ENCODE measurements at places on chromosomes 6 and 20.

GRCh38 chr6:36297511-36297910, 27.7 kb downstream of the PNPLA1 start:
- DNase-seq, result no peak

GRCh38 chr20:24943196-24943595, 5.9 kb upstream of the CST7 start:
- no peak for DNase-seq

DNA sequence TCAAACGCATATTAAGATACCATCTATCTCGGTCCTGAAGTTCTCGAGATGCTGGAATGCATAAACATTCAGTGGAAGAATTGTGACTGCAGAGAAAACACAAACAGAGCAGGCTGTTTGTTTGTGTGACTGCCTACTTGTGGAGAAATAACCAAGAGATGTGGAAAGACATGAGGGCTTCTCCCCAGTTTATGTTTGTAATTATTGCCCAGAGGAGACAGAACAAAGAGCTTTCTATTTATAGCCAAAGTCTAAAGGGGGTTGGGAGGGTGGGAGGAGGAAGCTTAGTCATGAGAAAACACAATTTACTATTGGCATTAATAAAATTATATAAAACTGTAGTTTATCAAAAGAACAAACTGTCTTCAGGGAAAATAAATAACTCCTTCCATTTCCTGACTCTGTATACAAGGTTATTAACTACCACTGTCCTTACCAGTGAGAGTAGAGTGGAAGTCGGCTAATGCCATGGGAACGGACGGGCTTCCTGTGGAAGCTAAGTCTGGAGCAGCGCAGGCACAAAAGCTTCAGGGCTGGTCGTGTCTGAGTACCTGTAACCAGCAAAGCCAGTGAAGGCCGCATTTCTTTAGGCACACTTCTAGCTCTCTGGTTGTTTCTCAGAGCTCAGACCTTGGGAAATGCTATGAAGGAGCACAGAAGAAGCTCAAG, 200.2 kb upstream of the SUPT3H start:
- no peak for DNase-seq

GRCh38 chr6:17361013-17361412, 32.4 kb upstream of the CAP2 start:
- DNase-seq, result no peak

DNA sequence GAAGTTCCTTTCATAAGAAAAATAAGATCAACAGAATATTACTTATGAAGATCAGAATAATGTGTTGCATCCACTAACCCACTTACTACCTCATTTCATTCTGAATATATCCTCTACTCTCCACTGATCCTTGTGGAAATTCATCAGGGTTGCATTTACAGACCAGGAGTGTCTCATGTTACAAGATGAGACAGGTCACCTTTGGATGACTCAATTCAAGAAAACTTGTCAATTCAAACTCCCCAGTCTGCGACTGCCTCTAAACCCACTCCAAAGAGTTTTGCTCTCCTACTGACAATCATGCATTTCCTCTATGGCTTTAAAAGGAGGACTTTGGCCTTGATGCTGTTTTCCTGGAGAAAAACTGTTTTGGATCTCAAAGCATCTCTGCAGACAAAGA, 68.4 kb downstream of the ID4 start:
- no peak for DNase-seq

- no peak for DNase-seq
These were observed 56.9 kb downstream of the PREX1 start for GRCh38 chr20:48770700-48771442.

- no peak for DNase-seq
These were observed 280.3 kb downstream of the CDC5L start for GRCh38 chr6:44667668-44668390.

DNA sequence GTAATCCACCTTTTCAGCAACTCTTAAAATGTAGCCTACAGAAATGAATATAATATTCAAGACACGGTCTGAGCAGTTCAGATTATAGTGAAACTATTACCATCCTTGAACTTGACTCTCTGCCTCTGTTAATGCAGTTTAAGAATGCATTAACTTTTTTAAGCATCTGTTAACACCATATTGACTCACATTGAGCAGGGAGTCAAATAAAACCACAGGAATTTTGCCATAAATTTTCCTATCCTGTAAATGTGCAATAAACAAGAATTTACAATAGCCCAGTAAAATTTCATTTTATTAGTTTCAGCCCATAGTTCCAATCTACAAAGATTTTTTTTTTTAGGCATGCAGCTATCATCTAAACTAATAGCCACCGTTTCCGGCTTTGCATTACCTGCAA, 239.2 kb upstream of the DEFB112 start:
- DNase-seq, result no peak

- no peak for DNase-seq
These were observed 33.0 kb downstream of the F13A1 start for GRCh38 chr6:6287415-6287814.

Data from NCI-H1694 treated with DMSO at 0.1 percent for 48 hours (cell line).